Activated CD8-positive, alpha-beta memory T cell treated with anti-CD3 and anti-CD28 coated beads, Interleukin-2, amount 50 U/mL, for 4 hours (primary cell): ENCODE measurements at places on chromosomes 16 and 17.

DNA sequence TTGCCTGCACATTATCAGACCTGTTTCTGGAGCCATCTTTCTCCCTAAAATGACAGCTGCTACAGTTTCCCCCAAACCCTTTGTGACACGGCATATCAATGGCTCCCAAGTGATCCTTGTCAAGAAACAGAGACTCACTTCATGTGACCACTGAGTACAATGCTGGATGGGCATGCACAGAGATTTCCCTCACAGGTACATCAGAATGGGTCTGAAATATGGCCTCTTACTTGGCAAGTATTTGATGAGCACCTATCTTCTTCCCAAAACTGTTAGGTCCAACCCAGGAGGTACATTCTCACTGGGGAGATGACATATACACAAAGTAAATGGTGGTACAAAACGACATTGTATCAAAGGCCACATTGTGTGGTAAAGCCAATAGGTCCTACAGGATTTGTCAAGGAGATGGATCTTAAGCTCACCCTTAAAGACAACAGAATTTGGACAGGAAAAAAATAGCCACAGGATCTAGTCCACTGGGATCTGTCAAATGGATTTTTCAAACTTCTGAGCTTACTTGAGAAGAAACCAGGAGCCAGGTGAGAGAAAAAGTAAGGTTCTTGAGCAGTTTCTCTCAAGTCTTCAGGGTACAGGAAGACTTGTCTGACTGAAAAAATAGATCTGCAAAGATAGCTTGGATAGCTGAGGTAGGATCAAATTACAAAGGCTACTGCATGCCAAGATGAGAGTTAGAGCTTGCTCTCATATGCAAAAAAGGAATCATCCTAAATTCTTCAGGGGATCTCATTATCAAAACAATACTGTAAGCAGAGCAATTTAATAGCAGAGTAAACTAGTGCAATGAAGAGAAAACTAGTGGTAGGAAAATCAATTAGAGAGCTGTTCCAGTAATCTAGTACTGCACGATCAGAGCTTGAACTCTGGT lies 28.8 kb downstream of the RNF43 start:
- no peak for DNase-seq

DNA sequence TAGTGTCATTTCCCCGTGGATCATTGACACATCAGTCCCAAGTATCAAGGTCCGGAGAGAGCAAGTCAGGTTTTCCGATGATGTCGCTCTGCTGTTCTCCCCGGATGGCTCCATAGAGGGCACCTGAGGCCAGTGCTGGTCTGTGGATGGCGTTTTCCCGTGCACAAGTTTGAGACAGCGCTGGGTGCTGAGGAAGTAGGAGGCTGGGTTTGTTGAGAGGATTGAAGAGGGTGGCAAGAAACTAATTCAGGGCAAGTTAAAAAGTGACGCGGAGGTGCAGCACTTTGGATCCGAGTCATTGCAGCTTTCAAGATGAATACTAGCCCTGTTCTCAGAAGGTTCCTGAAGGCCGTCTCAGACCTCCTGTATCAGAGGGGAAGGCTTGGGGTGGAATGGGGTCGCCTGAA lies 7.7 kb downstream of the NUBP1 start:
- no peak for DNase-seq

DNA sequence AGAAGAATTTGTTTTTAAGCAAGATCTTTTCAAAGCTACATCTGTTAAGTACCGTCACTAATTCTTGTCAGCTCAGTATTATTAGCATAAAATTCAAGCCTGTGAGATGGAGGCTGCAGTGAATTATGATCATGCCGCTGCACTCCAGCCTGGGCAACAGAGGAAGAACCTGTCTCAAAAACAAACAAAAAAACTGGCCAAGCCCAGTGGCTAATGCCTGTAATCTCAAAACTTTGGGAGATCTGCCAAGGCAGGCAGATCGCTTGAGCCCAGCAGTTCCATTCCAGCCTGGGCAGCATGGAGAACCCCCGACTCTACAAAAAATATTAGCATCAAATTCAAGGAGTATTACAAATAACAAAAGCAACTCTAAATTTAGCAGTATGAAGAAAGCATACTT lies 88.0 kb downstream of the STXBP4 start:
- no peak for DNase-seq

GRCh38 chr16:82033006-82033405 lies 2.0 kb upstream of the HSD17B2 start:
- DNase-seq: no peak

DNA sequence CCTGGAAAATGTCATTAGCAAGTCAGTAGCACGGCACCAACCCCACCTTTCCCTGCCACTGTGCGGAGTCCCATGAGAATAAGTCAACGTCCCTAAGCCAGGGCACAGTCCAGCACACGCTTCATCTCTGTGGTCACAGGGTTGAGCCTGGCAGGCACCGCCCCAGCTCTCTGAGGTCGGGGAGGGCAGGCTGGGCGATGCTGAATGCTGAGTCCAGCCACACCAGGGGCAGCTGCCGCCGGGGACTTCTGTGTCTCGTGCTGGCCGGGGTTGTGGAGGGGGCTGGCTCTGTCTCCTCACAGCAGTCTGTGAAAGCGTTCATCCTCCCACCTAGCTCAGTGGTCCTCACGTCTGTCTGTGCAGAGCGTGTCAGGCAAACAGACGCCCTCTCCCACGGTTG lies 53.2 kb downstream of the BANP start:
- DNase-seq: no peak

GRCh38 chr16:84138824-84139627 lies 6.0 kb downstream of the HSDL1 start:
- DNase-seq: no peak

DNA sequence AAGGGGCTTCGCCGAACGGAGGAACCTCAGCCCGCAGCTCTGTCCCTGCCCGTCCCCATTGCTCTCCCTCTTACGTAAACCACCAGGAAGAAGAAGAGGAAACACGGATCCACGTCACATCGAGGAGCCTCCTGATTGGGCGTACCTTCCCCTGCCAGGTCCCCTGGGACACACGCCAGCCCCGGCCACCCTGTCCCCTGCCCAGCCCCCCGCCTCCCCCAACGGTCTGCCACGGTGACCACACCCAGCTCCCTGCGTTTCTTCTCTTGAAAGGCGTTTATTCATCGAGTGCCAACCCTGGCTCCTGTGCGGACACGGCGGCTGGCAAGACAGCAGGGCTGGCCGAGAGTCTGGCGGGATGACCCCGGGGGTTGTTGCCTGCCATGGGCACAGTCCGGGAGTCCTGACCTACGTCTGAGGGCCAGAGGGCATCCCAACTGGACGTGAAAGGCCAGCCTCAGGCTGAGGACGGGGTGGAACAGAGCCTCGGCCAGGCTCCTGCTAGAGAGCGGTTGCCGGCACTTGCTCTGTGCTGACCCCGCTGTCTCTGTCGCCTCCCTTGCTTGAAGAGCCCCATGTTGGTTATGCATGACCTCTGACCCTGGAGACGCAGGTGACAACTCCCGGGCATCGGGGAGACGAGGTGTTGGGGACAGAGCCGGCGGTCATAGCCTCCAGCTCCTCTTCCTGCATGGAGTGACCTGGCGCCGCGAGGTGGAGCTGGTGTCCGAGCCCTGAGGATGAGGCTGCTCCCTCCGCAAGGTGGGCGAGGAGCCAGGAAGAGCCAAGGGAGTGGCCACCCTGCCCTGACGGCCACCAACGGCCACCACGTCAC lies 40.5 kb upstream of the ACSF3 start:
- DNase-seq: no peak

DNA sequence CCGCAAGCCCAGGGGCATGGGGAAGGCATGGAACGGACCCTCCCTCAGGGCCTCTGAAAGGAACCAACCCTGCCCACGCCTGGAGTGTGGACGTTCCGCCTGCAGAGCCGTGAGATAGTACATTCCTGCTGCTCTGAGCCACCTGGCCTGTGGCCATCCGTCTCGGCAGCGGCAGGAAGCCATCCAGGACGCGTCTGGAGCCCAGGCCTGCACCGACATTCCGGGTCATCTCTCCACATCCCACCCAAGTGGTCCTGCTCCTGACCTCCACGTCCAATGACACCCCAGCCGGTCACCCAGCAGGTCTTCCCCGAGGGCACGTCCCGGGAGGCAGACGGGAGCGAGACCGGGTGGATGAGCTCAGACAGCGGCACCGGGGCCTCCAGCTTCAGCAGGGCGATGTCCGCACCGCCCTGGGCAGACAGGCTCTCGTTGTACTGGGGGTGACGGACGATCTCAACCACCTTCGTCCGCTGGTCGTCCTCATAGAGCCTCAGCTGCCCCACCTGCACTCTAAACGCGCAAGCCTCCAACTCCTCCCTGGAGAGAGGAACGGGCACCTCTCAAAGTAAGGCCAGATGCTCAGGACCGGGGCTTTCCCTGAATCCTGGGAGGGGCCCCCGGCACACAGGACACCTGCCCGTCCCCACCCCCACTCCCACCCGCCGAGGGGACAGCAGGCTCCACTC lies 21.3 kb upstream of the UBE2I start:
- DNase-seq: no peak
